ENCODE measurements at places on chromosomes 11 and 22. TPM values are rescaled to one million over a fixed set of nuclear protein-coding genes. Genes with fewer than 3 reads are reported as not detected.

DNA sequence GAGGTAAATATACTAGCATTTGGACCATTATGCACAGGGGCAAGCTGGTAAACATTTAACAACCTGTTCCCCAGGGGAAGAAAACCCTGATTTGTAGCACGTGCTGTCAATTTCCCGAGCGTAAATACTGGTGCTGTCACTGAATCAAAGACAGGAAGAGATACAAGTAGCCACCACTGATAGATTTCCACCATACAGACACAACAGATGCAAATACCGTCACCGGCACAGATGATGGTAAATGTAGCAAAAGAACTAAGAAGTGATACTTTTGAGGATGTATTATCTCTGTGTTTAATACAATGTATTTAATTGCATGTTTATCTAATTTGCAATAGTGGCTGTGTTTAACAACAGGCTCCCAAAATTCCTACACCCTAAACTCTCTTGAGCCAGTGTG is 39.6 kb downstream of the SHISAL1 start:
- peaks cover 11% of the 10 kb centered on the region for H3K27me3 ChIP-seq
- no peak overlapping the region for H3K4me3 ChIP-seq
- no peak for DNase-seq
- H3K27ac ChIP-seq, result no peak overlapping the region

DNA sequence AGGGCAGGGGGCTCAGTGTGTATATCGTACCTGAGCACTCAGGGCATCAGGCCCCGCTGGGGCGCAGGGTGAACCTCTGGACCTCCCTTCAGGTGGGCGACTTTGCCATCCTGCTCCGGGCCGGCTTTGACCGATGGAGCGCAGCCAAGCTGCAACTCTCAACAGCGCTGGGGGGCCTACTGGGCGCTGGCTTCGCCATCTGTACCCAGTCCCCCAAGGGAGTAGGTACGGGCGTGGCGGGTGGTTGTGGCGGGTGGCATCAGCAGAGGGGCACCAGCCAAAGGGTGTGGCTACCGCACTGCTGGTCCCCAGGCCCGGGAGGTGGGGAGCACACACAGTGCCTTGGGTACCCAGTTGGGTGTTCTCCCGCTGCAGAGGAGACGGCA is 6.3 kb downstream of the SLC39A13 start:
- peaks cover 66% of the 10 kb centered on the region for H3K4me1 ChIP-seq
- no peak overlapping the region for H3K4me3 ChIP-seq
- H3K27me3 ChIP-seq, result no peaks in the 10 kb centered on the region
- peak overlapping the region; percentile 91 for H3K27ac ChIP-seq
- H3K36me3 ChIP-seq, result peaks cover 75% of the 10 kb centered on the region

DNA sequence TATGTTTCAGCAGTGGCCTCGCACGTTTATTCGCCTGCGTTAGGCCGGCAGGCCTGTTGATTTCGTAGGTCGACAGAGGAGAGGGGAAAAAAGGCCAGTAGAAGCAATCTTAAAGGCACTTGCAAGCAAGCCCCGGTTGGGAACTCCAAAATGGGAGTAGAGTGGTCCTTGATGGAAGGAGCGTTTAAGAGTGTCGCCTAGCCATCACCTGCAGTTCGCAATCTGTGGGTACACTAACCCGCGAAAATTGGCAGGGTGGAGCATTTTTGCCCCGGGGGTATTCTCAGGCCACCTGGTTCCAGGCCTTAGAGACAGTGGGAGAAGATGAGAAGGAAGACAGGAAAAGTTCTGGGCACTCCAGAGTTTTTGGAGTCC is 1.1 kb downstream of the EWSR1 start:
- peaks cover 86% of the 10 kb centered on the region for H3K4me1 ChIP-seq
- peak overlapping the region; percentile 95 for H3K4me3 ChIP-seq
- peaks cover 36% of the 10 kb centered on the region for H3K36me3 ChIP-seq
- peak overlapping the region; percentile 100 for H3K27ac ChIP-seq
- no peaks in the 10 kb centered on the region for H3K27me3 ChIP-seq

GRCh38 chr11:120547316-120547715 is 35.8 kb downstream of the GRIK4 start:
- no peak overlapping the region for H3K4me3 ChIP-seq
- H3K27ac ChIP-seq, result peak overlapping the region; percentile 84
- peaks cover 40% of the 10 kb centered on the region for H3K4me1 ChIP-seq

- peak overlapping the region; percentile 73 for H3K4me3 ChIP-seq
- H3K27me3 ChIP-seq, result peaks cover 7% of the 10 kb centered on the region
- H3K4me1 ChIP-seq, result peaks cover 44% of the 10 kb centered on the region
- H3K36me3 ChIP-seq, result no peaks in the 10 kb centered on the region
Measured at GRCh38 chr11:8080069-8080670, 841 bp upstream of the TUB start.

DNA sequence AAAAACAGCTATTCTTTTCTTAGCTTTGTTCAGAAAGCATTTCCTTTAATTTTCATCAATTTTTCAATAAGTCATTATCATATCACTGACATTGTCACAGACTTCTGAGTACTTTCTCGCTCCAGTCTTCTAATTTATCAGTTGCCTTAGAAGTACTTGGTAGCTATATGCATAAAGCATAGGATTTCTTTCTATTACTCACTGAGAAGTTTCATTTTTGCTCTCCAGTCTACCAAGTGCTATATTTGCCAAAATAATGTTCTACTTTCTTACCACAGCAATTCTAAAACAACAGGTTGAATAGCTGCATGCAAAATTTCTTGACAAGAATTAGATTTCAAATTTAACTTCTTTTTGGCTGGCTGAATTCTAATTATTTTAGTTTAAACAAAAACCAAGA is 116.3 kb downstream of the STK33 start:
- H3K27ac ChIP-seq, result no peak overlapping the region
- no peaks in the 10 kb centered on the region for H3K27me3 ChIP-seq
- H3K4me1 ChIP-seq, result no peaks in the 10 kb centered on the region
- H3K4me3 ChIP-seq, result no peak overlapping the region
- no peak for DNase-seq
- H3K36me3 ChIP-seq, result no peaks in the 10 kb centered on the region

- H3K27me3 ChIP-seq, result peaks cover 31% of the 10 kb centered on the region
- no peak overlapping the region for H3K4me3 ChIP-seq
- no peaks in the 10 kb centered on the region for H3K4me1 ChIP-seq
- H3K27ac ChIP-seq, result no peak overlapping the region
- no peak for DNase-seq
Measured at GRCh38 chr22:39845529-39845928, 48.0 kb downstream of the ENTHD1 start.

DNA sequence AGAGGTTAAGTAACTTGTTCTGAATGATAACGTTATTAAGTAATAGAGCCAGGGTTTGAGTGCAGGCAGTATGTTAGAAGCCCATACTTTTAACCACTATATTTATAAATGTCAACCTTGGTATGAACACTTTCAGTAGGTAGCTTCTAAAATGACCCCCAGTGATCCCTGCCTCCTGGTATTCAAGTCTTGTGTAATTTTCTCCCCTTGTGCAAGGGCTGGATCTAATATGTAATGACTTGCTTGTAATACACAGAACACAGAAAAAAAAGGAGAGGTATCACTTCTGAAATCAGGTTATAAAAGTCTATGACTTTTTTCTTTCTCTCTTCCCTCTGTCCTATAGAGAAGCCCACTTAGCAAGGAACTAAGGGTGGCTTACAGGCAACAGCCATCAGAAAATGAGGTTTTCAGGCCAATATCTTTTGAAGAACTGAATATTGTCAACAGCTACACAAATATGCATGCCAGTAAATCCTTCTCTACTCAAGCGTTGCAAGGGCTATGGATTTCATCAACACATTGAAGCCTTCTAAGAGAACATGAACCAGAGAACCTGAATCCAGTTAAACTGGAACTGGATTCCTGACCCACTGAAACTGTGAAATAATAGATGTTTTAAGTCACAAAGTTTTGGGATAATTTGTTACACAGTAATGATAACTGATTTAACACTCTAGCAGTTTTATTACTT is 712.3 kb downstream of the METTL15 start:
- no peaks in the 10 kb centered on the region for H3K36me3 ChIP-seq
- H3K27me3 ChIP-seq, result no peaks in the 10 kb centered on the region
- H3K27ac ChIP-seq, result no peak overlapping the region
- H3K4me1 ChIP-seq, result no peaks in the 10 kb centered on the region

DNA sequence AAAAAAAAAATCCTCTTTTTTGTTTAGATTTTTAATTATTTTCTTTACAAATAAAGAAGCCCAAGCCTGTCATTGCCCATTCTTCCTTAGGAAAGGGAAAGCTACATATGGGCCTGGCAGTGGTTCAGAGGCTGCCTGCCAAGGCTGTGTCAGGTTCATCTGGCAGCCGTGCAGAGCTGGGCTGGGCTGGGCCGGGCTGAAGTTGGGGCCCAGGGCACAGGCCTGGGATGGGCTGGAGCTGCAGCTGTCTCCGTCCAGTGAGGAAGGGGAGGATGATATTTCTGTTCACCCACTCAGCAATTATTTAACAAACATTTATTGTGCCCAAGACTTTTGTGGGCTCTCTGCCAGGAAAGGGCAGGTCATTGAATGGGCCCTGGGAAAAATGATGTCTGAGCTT is 4.6 kb downstream of the PRR5L start:
- no peaks in the 10 kb centered on the region for H3K36me3 ChIP-seq
- peaks cover 9% of the 10 kb centered on the region for H3K4me1 ChIP-seq
- no peak overlapping the region for H3K4me3 ChIP-seq
- H3K27me3 ChIP-seq, result no peaks in the 10 kb centered on the region
- H3K27ac ChIP-seq, result no peak overlapping the region

Gene CDCA5
- total RNA-seq, result 1.3 TPM

GRCh38 chr11:20036626-20037335 is 123.5 kb downstream of the DBX1 start:
- H3K27me3 ChIP-seq, result no peaks in the 10 kb centered on the region

DNA sequence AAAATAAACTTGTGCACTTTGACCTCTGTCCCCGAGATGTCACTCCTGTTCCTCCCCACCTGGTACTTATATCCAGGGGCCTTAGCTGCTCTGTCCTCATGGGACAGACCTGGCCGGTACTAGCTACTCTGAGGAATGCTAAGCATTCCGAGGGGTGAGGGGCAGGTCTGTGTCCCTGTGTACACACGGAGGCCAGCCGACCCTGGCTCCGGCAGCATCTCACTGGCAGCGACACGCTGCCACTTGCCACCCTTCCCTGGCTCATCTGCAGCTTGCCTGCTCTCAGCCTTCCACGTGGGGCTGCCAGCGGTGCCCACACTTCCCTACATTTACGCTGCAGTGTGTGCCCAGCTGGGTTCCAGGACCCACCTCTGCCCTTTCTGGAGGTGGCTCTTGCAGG is 21.6 kb upstream of the TEF start:
- H3K27me3 ChIP-seq, result no peaks in the 10 kb centered on the region
- peaks cover 29% of the 10 kb centered on the region for H3K36me3 ChIP-seq
- H3K4me1 ChIP-seq, result peaks cover 13% of the 10 kb centered on the region
- no peak overlapping the region for H3K4me3 ChIP-seq

DNA sequence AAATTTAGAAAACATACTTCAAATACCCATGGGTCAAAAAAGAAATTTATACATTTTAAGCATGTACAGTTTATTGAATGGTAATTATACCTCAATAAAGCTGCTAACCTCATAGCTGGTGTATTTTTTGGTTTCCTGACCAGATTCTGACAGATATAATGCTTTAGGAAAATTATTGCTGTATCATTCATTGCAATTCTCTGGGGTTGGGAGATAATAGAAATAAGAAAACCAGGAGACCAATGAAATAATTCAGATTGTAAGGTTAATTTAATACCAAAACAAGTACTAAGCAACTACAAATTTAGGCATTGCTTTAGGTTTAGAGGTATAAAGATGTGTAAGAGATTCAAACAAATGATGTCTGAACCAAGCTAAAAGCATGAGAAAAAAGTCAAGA is 120.1 kb downstream of the ENTHD1 start:
- no peak for DNase-seq
- H3K27ac ChIP-seq, result no peak overlapping the region
- peaks cover 83% of the 10 kb centered on the region for H3K27me3 ChIP-seq
- H3K4me3 ChIP-seq, result no peak overlapping the region

Gene INPP5J
- 20.7 TPM for total RNA-seq

DNA sequence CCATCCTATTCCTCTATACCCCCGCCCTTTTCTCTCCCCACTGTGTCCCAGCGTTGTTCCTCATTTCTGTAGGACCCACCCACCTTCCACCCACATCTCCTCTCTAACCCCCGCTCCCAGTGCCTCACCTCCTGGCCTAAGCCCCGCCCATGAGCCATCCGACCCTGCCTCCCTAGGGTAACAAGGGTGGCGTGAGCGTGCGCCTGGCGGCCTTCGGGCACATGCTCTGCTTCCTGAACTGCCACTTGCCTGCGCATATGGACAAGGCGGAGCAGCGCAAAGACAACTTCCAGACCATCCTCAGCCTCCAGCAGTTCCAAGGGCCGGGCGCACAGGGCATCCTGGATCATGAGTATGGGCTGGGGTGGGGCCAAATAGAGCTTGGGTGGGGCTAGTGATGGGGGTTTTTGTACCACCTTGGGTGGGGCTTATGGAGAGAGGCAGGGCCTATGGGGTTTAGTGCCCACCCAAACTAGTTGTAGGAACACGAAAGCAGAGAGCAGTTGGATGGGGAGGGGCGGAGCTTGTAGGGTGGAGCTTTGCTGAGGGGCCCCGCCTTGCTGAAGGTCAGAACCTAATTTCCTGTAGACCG is 4.5 kb downstream of the INPP5J start:
- no peak overlapping the region for H3K4me3 ChIP-seq
- H3K4me1 ChIP-seq, result peaks cover 30% of the 10 kb centered on the region
- H3K27ac ChIP-seq, result no peak overlapping the region
- DNase-seq, result no peak
